NCI-H526 treated with DMSO at 0.1 percent for 48 hours (cell line): ENCODE measurements at places on chromosomes 11 and 22.

DNA sequence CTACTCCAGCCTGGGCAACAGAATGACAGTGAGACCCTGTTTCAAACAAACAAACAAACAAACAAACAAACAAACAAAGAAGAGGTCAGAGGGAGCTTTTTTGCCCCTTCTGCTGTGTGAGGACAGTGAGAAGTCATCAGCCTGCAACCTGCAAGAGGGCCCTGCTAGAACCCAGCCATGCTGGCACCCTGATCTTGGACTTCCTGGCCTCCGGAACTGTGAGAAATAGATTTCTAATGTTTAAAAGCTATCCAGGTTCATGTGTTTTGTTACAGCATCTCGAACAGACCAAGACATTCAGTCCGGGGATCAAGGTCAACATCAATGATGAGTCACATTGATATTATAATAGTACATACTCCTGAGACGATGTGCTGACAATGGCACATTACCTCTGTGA is 41.4 kb upstream of the GRAMD1B start:
- no peak for DNase-seq

DNA sequence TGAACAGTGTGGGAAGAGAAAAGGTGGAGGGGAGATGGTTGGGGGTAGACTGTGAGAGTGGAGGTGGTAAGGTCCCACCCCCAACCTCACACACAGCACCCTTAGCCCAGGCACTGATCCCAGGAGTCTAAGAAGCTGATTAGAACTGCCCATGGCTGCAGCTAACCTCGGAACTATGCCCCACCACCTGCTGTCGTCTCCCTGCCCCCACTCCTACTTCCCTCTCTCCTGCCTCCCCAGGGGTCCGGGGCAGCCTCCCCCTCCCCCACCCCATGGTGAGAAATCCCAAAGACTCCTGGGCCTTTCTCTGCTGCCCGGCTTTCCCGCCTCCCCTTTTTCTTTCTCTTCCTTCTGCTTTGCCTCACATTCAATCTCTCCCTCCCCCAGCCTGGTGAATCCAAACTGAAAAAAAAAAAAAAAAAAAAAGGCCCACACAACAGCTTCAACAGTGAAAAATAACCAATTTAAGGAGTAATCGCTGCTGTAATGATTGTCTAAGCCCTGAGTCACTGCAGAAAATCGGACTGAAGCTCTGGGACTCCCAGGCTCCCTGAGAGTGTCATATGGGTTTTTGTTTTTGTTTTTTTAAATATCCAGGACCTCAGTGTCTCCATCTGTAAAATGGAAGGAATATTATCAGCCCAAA is 9.6 kb upstream of the TP53I11 start:
- no peak for DNase-seq

DNA sequence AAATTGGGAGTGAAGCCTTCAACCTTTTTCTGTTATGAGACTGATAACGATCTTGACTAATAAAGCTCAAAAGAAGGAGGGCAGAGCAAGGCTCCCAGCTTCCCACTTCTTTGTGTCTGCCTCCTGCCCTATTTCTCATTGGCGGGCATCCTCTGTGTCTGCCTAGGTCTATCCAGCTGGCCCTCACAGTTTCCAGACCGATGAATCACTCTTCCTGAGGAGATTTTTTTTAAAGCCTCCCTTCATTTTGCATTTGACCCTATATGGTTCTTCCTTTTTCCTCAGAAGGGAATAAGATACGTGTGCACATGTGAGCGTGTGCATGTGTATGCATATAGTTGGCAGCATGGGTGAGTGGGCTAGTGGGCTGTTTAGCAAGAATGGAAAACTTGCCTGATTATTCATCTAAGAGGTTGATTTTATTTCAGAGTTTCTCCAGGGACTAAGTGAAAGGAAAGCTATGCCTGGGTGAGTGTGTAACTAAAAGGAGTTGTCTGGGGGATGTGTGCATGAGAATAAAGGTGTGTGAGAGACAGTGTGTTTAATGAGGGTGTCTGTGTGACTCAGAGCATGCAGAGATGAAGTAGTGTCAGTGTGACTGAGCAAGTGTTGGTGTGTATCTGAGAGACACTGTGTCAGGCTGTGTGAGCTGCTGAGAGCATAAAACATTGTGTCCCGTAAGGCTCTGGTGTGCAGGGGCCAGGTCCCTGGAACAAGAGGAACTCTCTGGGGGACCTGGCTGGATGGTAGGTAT is 12.2 kb downstream of the PHLDB1 start:
- DNase-seq = no peak

DNA sequence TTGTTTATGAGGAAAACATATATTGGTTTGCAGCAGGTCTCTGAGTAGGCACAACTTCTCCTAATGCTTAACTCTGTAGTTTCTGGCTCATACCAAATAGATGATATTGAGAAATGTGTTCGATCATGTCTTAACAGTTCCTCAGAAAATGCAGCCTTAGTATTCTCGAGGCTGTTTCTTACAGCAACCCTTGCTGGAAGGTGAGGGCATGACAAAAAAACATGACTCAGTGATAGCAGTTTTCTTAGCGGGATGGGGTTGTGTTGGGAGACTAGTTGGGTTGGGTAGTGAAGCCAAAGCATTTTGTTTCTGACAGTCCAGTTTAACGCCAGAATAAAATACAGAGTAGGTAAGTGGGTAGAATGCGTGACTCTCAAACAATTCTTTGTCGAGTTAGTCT is 94.7 kb upstream of the PARVA start:
- no peak for DNase-seq

DNA sequence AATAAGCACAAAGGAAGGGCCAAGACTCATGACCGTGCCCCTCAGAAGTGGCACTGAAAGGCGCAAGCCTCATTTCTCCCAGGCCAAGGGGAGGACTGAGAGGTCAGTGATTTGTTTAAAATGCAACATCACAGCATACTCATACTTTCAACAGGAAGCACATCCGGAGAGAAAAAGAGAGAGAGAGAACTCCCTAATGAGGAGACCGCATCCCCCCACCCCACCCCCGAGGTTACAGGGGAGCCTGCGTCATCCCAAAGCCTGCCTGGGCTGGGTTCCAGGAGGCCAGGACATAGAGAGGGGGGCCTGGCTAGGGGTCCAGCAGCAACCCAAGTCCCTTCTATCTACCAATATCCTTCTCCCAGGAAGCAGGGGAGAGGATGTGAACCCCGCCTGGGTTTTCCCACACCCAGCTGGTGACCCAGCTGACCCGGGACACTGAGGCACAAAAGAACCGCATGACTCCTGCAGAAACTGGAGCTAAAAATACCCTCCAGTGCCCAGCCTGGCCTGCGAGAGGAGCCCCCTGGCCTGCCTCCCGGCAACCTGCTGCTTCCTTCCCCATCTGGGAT is 3.8 kb downstream of the CSNK1E start:
- no peak for DNase-seq

- peak; percentile 75 for DNase-seq
Measured at GRCh38 chr11:12281571-12282478, 95.5 kb upstream of the PARVA start.

GRCh38 chr11:3859373-3859881 is 4.0 kb downstream of the STIM1 start:
- no peak for DNase-seq

- DNase-seq = no peak
Measured at GRCh38 chr11:9784602-9785315, 120.9 kb downstream of the SWAP70 start.

GRCh38 chr11:117459979-117460300 is 132.3 kb downstream of the CEP164 start:
- DNase-seq = no peak

DNA sequence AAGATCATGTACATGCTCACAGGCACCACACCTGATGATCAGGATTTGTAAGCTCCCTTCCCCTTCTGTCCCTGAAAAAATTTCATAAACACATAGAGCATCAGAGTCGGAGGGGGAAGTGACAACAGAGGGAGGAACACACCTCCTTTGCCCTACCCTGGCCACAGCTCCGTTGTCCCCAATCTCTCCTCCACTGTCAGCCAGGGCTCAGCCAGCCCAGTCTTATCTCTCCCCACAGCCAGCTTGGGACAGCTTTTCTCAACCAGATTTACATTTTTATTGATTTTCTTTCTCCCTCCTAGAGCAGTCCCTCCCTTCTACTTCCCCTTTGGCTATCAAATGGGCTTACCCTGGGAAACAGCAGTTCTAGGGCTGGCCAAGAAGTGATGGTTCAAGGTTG is 32.1 kb upstream of the TPBGL start:
- DNase-seq = no peak

GRCh38 chr11:126438691-126439090 is 83.2 kb downstream of the ST3GAL4 start:
- no peak for DNase-seq

GRCh38 chr22:47144076-47144765 is 381.8 kb downstream of the TBC1D22A start:
- DNase-seq = no peak

DNA sequence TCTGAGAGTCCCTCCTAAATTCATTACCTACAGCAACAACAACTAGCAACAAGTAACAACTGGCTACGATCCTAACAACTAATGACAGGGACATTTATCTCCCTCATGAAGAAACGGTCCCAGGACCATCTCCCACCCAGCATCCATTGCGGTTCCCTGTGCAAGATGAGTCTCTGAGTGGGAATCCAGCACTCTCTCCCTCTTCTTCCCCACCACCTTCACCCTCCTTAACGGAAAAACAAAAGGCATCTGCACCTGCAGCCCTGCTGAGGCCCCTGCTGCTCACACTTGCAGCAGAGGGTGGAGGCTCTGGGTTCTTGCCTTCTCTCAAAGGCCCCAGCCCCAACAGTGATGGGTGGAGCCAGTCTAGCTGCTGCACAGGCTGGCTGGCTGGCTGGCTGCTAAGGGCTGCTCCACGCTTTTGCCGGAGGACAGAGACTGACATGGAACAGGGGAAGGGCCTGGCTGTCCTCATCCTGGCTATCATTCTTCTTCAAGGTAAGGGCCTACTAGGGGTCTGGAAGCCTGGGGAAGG is at the start of gene CD3G:
TSS of gene CD3G (plus strand) at position 364 of the 535 bp plus-strand sequence. CDS start at position 444, 80 bp downstream.
- DNase-seq = no peak

DNA sequence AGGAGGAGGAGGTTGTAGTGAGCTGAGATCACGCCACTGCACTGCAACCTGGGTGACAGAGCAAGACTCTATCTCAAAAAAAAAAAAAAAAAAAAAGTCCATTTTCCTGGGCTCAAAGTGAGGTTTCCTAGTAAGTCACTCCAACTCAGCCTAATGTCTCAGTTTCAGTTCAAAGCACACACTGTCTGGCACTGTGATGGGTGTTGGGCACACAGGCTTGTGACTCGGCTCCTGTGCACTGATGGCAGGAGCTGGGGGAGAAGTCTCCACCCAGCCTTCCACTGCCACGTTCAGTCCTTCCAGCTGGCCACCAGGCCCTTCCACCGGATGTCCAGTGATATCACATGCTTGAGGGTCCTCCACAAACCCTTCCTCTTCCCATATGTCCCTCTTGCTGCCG is 186.0 kb downstream of the CEP164 start:
- DNase-seq = no peak

GRCh38 chr11:8011371-8011770 is 24.2 kb downstream of the EIF3F start:
- no peak for DNase-seq

DNA sequence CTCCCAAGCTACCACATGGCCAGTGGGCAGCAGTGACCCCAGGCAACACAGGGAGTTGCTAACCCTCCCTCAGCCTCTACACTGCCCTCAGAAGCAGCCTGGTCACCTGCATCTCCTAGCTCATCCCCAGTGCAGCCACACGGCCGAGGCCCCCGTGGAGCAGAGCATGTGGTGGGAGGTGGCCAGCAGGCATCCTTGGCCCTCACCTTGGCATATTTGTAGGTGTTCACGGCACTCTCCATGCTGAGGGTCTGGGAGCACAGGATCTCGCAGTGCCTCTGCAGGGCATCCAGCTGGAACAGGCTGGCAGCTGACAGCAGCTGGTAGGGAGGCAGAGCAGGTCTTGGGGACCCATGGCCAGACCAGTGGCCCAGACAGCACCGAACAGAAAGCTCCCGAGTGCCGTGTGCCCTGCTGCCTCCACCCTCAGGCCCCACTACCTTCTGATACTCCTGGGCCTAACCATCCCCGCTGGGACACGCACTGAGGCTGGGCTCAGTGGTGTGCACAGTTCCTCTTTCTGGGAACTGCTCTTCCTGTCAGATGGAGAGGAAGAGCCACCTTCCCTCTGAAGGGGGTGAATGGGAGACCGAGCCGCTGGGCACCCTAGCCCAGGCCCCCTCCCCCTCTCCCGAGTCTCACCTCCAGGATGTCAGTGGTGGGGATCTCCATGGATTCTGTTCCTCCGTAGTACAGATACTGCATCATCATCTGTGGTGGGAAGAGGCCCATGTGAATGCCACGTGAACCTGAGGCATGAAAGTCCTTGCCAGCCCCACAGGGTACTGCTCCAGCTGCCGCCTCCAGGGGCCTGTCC is 48.8 kb downstream of the NAT10 start:
- no peak for DNase-seq

DNA sequence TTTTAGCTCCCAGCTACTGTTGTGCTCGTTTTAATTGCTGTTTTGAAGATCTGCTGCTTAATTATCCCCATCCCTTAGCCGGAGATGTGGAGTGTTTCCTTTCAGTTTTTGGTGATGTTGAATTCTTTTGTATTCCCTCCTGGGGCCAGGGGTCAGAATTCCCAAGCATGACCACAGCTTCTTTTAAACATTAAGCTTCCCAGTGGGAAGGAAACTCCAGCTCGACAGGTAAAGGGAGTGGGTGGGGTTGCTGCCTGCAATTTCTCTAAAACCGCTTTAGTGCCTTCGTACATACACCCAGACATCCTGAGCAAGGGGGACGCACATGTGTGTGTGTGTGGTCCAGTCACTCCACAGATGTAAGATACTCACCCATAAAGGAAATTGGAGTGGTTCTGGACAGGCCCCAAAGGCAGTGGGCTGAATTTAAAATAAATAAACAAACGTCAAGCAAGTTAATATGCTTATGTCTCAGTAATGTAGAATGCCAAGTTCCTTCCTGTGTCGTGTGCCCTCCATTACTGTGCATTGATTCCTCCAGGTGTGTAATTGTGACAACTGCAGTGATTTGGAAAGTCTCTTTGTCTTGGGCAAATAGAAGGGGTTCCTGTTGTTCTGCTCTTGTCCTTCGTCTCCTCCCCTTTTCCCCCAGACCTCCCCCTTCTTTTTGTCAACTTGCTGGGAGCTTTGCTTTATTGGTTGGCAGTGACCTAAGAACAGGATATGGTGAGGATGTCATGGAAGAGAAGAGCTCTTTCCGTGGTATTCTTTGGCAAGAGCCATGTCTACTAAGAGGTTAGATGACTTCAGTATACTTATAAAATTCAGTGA is 19.2 kb upstream of the ADSL start:
- DNase-seq = no peak

DNA sequence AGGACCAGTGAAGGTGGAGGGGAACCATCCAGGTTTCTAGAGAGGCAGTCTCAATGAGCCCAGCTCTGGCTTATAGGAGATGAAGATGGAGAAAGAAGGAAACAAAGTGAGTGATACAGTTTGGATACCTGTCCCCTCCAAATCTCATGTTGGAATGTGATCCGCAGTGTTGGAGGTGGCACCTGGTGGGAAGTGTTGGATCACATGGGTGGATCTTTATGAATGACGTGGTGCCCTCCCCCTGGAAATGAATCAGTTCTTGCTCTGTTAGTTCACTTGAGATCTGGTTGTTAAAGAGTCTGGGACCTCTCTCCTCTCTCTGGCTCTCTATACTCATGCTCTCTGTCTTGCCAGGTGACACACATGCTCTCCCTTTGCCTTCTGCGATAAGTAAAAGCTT is 393.1 kb upstream of the NARS2 start:
- no peak for DNase-seq

- no peak for DNase-seq
Measured at GRCh38 chr11:117759305-117759704, 37.7 kb downstream of the DSCAML1 start.
